Stimulated activated CD8-positive, alpha-beta memory T cell treated with anti-CD3 and anti-CD28 coated beads, Interleukin-7, amount 100 ng/mL, for 4 hours (primary cell): ENCODE measurements at places on chromosomes 3 and 15.

- no peak for DNase-seq
Observed at GRCh38 chr3:142031575-142031974, 117.8 kb downstream of the TFDP2 start.

GRCh38 chr3:26753095-26753494, 130.5 kb downstream of the LRRC3B start:
- DNase-seq = no peak

- no peak for DNase-seq
Observed at GRCh38 chr3:54243056-54243931, 120.9 kb downstream of the CACNA2D3 start.

DNA sequence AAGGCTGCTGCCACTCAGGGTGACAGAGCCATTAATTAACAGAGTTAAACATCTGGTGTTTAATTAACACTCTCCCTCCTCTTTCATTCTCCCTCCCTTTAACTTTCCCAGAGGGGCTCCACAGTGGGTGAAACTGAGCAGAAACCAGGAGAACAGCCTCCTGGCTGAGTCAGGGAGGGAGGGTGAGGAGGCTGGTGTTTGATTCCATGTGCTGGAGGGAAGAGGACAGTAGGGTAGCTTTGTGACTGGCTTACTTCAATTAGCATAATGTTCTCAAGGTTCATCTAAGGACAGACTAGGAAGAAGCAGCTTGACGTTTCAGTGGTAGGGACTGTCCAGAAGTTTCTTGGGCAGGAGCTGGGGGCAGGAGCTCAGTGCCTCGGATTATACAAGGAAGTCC, 62.8 kb downstream of the SEMA5B start:
- no peak for DNase-seq

GRCh38 chr3:2354702-2355101, 256.0 kb downstream of the CNTN4 start:
- DNase-seq = no peak

DNA sequence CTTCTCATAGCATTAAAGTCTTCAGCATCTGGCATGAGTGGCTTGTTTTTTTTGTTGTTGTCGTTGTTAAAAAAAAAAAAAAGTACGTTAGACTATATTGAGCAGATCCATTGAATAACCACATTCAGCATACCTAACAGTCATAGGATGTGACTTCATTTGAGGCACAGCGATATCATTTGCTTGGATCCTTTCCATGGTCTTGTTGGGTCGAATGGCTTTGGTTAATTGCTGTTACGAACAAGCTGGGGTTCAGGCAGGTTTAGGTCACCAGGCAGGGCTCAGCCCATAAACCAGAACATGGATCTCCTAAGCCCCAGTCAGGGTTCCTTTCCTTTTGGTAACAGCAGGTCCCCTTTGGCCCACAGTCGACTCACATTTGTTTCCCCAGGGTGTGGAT, 76.2 kb downstream of the POLR2M start:
- no peak for DNase-seq

- no peak for DNase-seq
Observed at GRCh38 chr3:331881-332280, 135.3 kb downstream of the CHL1 start.

DNA sequence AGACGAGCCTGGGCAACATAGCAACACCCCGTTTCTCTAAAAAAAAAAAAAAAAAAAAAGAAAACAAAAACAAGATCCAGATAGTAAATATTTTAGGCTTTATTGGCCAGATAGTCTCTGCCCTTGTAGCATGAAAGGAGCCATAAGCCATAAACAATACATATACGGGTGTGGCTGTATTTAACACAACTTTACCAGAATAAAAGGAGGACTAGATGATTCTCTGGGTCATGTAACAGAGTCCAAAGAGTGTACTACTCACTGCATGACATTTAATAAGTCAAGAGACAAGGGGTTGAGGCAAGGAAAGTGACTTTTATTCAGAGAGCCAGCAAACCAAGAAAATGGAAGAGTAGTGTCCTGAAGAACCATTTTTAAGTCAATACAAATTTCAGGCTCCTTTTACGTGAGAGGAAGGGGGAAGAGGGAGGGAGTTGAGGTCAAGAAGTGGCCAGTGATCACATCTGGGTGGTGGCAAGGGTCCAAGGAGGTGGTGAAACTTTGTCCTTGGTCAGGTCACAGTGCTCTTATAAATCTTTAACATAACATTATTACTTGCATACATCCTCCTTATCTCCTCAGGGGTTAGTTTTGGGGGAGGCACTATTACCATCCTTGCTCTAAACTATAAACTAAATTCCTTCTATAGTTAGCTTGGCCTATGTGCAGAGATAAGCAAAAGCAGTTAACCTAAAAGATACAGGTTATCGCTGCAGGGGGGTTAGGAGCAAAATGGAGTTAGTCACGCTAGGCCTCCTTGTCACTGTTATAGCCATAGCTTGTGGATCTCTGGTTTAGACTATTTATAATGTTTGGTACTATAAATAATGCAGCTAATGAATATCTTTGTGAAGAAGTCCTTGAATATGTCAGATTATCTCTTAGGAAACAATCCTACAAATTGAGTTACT, 46.1 kb downstream of the METTL6 start:
- no peak for DNase-seq

GRCh38 chr3:143600756-143601718, 247.2 kb downstream of the SLC9A9 start:
- no peak for DNase-seq

GRCh38 chr3:12143949-12144504, 14.7 kb downstream of the TIMP4 start:
- no peak for DNase-seq

DNA sequence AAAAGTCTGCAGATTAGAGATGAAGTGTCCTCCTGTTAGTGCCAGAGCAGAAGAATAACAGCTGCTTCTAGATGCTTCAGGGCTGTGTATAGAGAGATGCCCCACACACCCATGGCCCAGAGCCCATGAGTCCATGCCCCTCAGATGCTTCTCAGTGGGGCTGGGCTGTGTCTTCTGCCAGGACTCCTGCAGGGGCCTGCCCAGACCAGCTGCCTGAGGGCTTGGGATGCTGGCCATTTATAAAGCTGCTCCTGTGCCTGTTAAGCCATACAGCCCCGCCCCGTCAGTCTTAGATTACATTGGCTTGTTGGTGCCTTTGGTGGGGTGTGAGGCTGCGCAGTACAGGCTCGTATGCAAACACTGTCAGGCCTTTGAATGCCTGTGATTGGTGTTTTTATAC, 318.0 kb upstream of the CTDSPL start:
- DNase-seq = no peak

DNA sequence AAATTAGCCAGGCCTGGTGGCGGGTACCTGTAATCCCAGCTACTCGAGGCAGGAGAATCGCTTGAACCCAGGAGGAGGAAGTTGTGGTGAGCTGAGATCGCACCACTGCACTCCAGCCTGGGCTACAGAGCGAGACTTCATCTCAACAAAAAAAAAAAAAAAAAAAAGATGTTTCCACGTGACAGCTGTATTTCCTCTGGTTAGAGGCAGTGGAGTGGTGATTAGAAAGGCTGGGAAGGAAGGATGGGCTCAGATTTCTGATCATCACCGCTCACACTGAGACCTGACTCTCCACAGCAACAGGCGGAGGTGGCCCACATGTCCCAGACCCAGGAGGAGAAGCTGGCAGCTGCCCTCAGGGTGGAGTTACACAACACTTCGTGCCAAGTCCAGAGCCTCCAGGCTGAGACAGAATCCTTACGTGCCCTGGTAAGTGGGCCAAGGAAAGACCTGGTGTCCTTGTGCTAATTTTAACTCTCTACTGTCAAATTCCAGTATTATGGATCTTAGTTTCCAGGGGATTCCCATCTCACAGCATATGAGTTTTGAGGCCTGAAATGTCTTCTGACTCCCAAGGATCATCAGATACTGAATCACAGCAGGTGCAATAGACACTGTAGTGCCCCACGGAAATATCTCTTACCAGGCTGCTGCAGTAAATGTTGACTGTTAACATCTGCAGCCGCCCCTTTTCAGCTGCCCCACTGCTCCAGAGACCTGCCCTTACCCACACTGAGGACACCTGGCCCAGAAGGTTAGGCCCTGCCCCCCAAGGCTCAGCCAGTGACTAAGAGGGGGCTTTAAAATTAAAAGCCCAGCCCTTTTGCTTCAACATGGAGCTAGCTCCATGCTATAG, 66.9 kb downstream of the BFSP2 start:
- no peak for DNase-seq

DNA sequence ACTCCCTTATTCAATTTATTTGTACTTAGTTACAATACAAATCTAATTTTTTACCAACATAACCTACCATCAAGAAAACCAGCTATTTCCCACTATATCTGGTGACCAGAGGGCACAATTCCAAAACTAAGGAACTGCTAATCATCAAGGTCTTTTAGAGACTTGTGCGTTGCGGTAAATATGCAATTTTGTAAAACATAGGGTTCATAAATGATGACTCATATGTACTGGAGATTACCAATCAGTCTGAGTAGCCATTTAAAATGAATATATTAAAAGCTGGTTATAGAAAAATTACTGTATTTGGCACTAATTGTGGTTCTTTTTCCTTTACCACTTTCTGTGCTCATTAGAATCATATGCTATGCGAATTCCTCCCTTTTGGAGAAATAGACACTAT, 859.6 kb downstream of the ROBO1 start:
- DNase-seq = no peak

GRCh38 chr15:66138892-66139590, 114.5 kb downstream of the MEGF11 start:
- DNase-seq = no peak

DNA sequence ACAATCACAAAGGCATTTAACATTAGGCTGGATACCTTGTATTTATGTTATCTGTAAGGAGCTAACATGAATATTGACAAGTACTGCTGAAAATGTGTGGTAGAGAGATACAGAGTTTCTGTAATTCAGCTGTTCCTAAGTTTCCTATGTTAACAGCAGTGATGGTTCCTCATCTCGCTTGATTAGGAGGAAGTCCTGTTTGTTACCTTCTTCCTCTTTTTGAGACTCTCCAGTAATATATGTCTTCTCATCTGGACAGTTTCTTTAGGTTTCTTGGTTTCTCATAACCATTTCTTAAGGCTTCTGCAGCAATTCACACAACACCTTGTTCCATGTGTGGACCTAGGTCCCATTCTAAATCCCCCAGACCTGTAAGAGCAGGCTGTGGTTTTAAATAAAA, 11.4 kb upstream of the PEX5L start:
- DNase-seq = no peak

DNA sequence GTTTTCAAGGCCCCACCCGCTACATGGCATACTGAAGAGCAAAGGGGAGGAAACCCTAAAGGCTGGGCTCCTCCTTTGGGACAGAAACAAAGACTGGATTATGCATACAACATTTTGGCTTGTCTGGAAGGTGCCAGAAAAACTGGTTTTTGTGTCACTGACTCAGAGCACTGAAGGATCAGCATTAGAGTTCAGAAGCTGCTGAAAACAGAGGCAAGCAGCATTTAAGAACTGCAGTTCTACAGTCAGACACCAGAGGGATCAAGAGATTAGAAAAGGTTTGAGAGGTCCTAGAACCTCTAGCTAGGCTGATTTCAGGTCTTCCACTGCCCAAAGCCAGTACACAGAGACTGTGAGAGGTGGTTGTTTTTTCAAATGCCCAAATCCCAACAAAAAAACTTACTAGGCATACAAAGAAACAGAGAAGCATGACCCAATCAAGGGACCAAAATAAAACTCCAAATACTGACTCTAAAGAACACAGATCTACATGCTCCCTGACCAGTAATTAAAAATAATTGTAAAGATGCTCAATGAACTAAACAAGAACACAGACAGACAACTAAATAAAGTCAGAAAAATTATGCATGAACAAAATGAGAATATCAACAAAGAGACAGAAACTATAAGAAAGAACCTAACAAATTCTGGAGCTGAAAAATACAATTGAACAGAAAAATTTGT, 91.2 kb downstream of the SENP2 start:
- DNase-seq = no peak

DNA sequence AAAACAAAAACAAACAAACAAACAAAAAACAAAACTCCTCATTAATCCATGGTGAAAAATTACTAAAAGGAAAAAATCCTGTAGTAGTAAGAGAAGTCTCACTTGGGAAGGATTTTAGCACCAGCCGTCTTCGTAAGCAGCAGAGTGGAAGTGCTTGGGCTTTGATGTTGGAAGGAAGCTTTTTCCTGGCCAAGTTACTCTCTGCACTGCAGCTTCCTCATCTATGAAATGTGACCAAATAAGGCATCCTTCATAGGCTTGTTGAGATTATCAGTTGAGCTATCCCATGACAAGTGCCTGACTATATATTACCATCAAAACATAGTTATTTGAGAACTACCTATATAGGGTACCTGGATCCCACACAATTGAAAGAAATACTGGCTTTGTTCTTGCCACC, 436.4 kb upstream of the ONECUT1 start:
- DNase-seq = no peak

DNA sequence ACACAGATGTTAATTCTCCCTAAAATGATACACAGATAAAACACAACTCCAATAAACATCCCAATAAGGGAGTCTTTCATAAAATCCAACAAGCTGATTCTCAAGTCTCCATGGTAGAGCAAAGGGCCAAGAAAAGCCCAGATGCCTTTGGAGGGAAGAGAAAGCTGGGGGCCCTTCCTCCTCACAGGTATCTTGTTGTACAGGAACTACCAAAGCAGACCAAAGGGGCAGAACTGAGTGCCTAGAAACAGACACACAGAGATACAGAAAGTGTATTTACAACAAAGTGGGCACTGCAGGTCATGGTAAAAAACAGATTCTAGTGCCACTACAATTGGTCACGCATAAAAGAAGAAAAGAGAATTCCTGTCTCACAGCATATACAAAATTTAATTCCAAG, 87.2 kb upstream of the NSMCE3 start:
- DNase-seq = no peak

DNA sequence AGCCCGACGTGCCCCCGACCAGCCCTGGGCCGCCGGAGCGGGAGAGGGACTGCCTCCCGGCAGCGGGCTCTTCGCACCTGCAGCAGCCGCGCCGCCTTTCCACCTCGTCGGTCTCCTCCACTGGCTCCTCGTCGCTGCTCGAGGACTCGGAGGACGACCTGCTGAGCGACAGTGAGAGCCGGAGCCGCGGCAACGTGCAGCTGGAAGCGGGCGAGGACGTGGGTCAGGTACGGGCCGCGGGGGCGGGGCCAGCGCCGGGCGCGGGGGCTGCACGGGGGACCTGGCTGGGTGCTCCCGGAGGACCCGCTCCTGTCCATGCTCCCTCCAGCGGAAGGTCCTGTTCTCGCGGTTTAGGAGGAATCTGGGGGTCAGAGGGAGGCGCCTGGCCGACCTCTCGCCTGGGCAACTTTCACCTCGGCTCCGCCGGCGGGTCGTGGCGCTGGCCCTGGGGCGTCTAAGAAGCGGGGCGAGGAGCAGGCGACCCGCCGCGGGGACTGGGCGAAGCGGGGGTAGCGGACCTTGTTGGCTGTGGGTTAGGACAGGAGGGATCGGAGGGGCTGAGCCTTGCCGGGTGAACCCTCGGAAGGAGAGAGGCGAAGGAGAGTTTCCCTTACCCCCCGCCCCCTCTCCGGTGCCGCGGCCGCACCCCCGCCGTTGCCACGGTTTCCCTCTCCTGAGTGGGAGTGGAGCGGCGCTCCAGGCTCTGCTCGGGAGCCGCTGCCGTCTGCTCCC, 682 bp downstream of the ITPKA start:
- no peak for DNase-seq

DNA sequence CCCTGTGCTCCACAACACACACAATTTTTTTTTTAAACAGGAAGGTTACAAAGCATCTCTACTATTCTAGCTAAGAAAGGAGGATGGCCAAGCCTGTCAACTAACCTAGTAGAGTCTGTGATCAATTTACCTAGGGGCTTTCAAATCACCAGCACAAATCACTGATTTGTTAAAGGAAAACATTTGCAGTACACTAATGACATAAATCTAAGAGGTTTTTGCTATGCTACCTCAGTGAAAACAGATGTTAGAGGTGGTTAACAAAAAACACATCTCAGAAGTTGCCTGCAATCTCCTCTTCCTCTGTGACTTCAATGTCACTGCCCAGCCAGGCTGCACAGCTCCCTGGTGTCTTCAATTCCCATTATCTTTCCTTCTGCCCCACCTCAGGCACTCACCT, 72.0 kb downstream of the RAD18 start:
- DNase-seq = no peak
